Stomach (tissue), 19 donors: ENCODE measurements at places on chromosomes 3 and 15. TPM values are rescaled to one million over a fixed set of nuclear protein-coding genes. Genes with fewer than 3 reads are reported as not detected.

GRCh38 chr3:31093606-31094005, 199.1 kb upstream of the GADL1 start:
- no peaks in the 10 kb centered on the region for H3K4me1 ChIP-seq
- H3K27me3 ChIP-seq, result no peaks in the 10 kb centered on the region
- no peaks in the 10 kb centered on the region for H3K36me3 ChIP-seq
- H3K4me3 ChIP-seq, result no peak overlapping the region
- no peak for DNase-seq

The TMEM212 gene
- not detected for total RNA-seq

GRCh38 chr15:43249699-43250203, 17.0 kb downstream of the TGM5 start:
- no peaks in the 10 kb centered on the region for H3K36me3 ChIP-seq
- H3K4me3 ChIP-seq, result no peak overlapping the region
- H3K27ac ChIP-seq, result no peak overlapping the region
- no peak for DNase-seq
- H3K27me3 ChIP-seq, result no peaks in the 10 kb centered on the region

The SUCLG2 gene
- 55.0 TPM for total RNA-seq

The LMAN1L gene
- total RNA-seq, result 83.5 TPM

DNA sequence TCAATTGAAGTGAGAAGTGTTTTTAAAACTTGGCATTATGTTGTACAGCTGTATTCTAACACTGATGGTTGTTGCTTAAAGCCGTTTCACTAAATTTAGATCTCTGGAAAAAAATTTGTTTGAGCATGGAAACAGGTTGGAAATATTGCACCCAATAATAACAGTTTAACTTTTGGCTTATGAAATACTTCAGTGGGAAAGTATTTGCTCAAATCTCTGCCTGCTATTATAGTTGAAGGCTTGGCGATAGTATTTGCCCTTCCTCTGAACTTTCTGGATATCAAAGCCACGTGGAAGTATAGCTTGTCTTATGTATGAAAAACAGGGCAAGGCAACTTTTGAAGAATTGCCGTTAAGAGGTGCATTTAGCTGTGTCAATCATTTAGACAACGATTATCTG, 270.3 kb upstream of the LRRFIP2 start:
- no peaks in the 10 kb centered on the region for H3K36me3 ChIP-seq
- H3K4me1 ChIP-seq, result no peaks in the 10 kb centered on the region
- peak; percentile 38 for DNase-seq
- H3K27me3 ChIP-seq, result no peaks in the 10 kb centered on the region
- no peak overlapping the region for H3K4me3 ChIP-seq

The SCN5A gene
- total RNA-seq, result not detected

The KIF7 gene
- 3.0 TPM for total RNA-seq

The CLEC3B gene
- total RNA-seq, result 73.6 TPM

DNA sequence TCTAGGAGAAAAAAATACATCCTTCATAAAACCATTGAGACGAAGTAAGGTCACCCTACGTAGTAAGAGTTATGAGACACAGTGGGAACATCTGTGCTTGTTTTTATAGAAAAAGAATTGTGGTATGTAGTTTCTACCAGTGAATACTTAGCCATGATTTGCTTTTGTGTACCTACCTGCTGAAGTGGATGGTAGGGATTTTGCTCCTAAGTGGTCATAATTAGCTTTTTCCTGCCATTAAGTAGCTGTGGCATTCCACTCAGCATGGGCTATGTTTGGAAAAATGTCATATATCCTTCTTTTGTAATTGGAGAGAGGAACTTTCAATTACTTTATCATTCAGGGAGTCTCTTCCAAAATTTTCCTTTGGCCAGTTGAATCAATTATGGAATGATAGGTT, 63.7 kb downstream of the CHD2 start:
- no peak overlapping the region for H3K4me3 ChIP-seq
- no peak overlapping the region for H3K27ac ChIP-seq
- H3K36me3 ChIP-seq, result peaks cover 97% of the 10 kb centered on the region
- DNase-seq, result no peak

DNA sequence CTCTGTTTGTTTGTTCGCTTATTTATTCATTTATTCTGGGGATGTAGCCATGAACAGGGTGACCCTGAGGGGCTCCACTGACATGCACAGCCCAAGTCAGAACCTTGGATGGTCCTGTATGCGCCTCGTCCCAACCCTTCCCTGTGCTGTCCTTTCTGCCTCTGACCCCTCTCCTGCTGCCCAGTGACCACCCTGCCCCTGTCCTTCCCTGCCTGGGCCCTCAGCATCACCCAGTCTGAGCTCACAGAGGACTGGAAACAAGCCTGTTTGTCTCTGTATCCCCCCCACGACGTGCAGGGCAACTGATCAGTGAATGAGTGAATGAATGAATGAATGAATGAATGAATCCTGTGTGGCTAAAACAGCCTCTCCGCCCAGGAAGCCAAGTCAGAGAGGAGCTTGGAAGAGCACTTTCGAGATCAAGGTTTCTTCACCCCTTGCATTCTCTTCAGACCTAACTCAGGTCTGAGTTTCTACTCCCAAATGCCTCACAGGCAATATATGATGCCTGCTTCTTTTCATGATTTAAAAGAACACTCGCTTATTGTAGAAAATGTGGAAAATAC, 157.7 kb downstream of the SMAD6 start:
- no peak overlapping the region for H3K4me3 ChIP-seq
- no peaks in the 10 kb centered on the region for H3K36me3 ChIP-seq
- H3K27me3 ChIP-seq, result no peaks in the 10 kb centered on the region
- no peak for DNase-seq
- no peak overlapping the region for H3K27ac ChIP-seq

- no peak overlapping the region for H3K4me3 ChIP-seq
- H3K4me1 ChIP-seq, result peaks cover 22% of the 10 kb centered on the region
- H3K27me3 ChIP-seq, result peaks cover 7% of the 10 kb centered on the region
- peak overlapping the region; percentile 74 for H3K27ac ChIP-seq
Observed at GRCh38 chr15:101528108-101528916, 38.8 kb upstream of the PCSK6 start.

GRCh38 chr3:65596571-65597225, 442.0 kb downstream of the MAGI1 start:
- peak overlapping the region; percentile 32 for H3K4me3 ChIP-seq
- no peak overlapping the region for H3K27ac ChIP-seq
- no peaks in the 10 kb centered on the region for H3K36me3 ChIP-seq
- no peaks in the 10 kb centered on the region for H3K27me3 ChIP-seq
- no peak for DNase-seq

The TTC21A gene
- 2.9 TPM for total RNA-seq
